Right lobe of liver (tissue), 6 donors: ENCODE measurements at places on chromosomes 11 and 22. TPM values are rescaled to one million over a fixed set of nuclear protein-coding genes. Genes with fewer than 3 reads are reported as not detected.

- no peak overlapping the region for H3K27ac ChIP-seq
- no peaks in the 10 kb centered on the region for H3K4me1 ChIP-seq
- no peak for DNase-seq
- no peaks in the 10 kb centered on the region for H3K27me3 ChIP-seq
Observed at GRCh38 chr11:109864151-109864661, 229.0 kb upstream of the ZC3H12C start.

DNA sequence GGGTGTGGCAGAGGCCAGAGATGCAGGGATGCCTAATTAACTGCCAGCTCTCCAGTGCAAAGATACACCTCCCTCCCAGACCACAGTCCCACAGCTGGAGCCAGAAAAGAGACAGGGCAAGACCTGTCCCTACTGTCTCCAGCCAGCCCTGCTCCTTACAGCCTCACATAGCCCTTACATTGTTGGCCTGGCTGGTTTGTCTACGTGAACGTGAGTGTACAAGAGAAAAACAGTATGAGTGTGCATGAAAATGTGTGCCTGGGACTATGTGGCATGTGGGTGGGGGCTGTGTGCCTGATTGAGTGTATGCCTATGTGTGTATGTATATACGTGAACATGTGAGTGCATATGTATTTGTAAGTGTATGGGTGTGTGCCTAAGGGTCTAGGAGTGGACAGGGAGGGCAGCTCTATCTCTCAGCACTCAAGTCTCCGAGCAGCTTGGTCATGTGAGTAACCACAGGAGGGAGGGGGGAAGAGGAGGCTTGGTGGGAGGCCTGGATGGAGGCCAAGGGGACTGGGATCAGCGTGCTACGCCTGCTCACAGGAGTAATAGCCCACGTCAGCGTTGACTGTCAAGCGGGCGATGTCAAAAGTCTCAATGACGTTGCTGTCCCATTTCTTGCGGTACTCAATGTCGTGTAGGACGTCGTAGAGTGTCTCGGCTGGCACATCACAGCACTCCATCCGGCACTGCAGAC lies 6.6 kb upstream of the ARAP1 start:
- H3K4me3 ChIP-seq = no peak overlapping the region
- H3K27me3 ChIP-seq = no peaks in the 10 kb centered on the region
- no peak overlapping the region for H3K27ac ChIP-seq
- H3K36me3 ChIP-seq = peaks cover 59% of the 10 kb centered on the region
- H3K4me1 ChIP-seq = no peaks in the 10 kb centered on the region

DNA sequence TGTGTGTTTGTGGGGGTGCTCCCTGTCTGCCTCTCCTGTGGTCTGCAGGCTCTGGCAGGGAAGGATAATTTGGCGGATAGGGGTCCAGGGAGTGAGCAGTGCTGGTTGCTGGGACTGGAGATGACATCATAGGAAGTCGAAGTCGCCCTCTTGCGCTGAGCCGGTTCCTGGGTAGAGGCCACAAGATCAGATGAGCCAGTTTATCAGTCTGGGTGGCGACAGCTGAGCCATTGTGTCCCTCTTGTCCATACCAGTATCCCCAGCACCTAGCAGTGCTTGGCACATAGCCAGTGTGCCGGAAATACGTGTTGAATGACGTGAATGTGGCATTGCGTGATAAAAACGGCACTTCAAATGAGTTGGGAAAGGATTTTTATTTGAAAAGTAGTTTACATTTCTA lies 9.8 kb downstream of the APOL5 start:
- no peak overlapping the region for H3K27ac ChIP-seq
- no peak for DNase-seq
- no peaks in the 10 kb centered on the region for H3K27me3 ChIP-seq
- H3K36me3 ChIP-seq = no peaks in the 10 kb centered on the region
- H3K4me1 ChIP-seq = no peaks in the 10 kb centered on the region
- H3K4me3 ChIP-seq = no peak overlapping the region

DNA sequence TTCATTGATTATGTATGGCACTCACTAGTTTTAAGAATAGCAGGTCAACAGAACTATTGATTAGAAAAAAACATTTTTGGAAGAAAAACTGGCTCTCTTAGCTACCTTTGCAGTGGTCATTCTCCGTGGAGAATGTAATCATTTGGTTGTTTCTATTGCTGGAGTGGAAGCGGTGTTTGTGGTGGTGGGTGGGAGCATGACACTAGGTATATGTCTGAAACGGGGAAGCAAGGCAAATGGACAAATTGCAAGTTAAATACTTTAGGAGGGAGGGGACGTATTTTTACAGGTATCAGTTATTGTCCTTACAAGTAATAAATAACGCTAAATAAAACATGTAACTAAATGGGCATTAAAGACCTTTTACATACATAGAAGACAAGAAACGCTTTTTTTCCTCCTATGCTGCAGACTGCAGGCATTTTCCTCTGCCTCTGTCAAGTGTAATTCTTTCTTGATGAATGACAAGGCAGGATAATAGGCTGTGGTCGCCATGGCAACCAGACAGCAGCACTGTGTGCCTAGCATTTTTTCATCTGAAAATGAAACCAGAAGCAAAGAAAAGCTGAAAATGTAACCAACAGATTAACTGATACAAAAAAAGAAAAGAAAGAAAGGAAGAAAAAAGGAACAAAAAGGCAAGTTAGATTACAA lies 46.2 kb downstream of the BLID start:
- no peak overlapping the region for H3K4me3 ChIP-seq
- H3K27ac ChIP-seq = no peak overlapping the region
- H3K4me1 ChIP-seq = no peaks in the 10 kb centered on the region
- no peaks in the 10 kb centered on the region for H3K27me3 ChIP-seq
- no peak for DNase-seq

- H3K4me1 ChIP-seq = no peaks in the 10 kb centered on the region
- no peak overlapping the region for H3K4me3 ChIP-seq
- H3K36me3 ChIP-seq = no peaks in the 10 kb centered on the region
- no peak for DNase-seq
- no peak overlapping the region for H3K27ac ChIP-seq
Observed at GRCh38 chr11:26247340-26247739, 84.6 kb upstream of the ANO3 start.

DNA sequence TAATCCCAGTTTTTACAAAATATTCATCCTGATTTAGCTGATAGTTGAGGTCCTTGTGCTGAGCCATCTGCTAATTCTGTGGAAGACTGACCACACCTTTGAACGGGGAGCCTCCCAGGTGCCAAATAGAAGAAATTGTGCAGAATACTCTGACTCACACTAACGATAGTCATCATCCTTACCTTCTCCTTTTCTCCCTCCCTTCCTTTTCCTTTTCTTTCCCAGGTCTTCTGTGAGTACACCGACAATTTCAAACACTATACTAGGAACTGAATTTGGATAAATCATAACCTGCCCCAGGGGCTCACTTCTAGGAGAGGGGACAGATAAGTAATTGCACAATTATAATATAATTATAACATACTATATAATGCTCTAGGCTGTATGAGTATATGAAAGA lies 73.1 kb upstream of the CTSC start:
- H3K27me3 ChIP-seq = no peaks in the 10 kb centered on the region
- H3K4me3 ChIP-seq = no peak overlapping the region
- no peaks in the 10 kb centered on the region for H3K36me3 ChIP-seq
- DNase-seq = no peak
- H3K27ac ChIP-seq = no peak overlapping the region

GRCh38 chr22:28116219-28116673 lies 197.2 kb upstream of the PITPNB start:
- DNase-seq = no peak
- no peaks in the 10 kb centered on the region for H3K27me3 ChIP-seq
- H3K27ac ChIP-seq = no peak overlapping the region

DNA sequence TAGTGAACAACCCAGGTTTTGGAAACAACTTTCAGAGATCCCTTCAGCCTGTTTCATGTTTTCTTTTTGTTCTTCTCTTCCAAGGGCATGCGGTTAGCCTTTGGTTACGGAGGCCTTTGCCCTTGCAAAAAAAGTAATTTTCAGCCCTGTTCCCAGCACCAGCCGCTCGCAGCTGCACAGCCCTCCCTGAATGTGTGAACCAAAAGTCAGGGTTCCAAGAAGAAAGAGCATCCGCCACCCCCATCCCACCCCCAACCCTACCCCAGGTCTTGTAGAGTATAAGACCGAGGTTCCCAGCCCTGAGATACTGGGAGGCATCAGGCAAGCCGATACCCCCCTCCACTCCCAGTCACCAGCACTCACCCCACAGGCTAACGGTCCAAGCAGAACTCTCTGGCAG lies 56.4 kb downstream of the IGLL1 start:
- no peaks in the 10 kb centered on the region for H3K36me3 ChIP-seq
- no peak overlapping the region for H3K4me3 ChIP-seq
- no peak overlapping the region for H3K27ac ChIP-seq
- H3K27me3 ChIP-seq = no peaks in the 10 kb centered on the region
- H3K4me1 ChIP-seq = peaks cover 3% of the 10 kb centered on the region

- H3K27me3 ChIP-seq = no peaks in the 10 kb centered on the region
- DNase-seq = no peak
- H3K36me3 ChIP-seq = no peaks in the 10 kb centered on the region
- no peak overlapping the region for H3K4me3 ChIP-seq
- H3K4me1 ChIP-seq = no peaks in the 10 kb centered on the region
Observed at GRCh38 chr11:112581747-112582146, 321.1 kb upstream of the PLET1 start.

DNA sequence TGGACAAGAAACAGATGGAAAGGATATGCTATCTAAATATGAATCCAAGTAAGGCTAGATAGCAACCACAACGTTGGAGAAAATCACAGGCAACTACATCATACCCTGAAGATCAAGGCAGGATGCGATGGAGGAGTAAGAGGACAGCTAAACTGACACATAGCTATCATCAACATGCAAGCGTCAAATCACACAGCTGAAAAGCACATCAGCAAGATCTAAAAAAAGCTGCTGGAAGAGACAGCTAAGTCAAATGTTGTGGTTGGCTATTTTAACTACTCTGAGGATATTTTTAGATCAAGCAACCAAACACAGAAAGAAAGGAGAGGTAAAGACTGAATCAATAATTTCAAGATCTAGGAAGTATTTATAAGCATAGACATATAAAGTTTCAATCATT lies 466.9 kb downstream of the BRD1 start:
- H3K36me3 ChIP-seq = no peaks in the 10 kb centered on the region
- no peaks in the 10 kb centered on the region for H3K27me3 ChIP-seq
- no peak for DNase-seq
- H3K4me1 ChIP-seq = no peaks in the 10 kb centered on the region
- H3K4me3 ChIP-seq = no peak overlapping the region

GRCh38 chr22:23751441-23751996 lies 607 bp upstream of the ZNF70 start:
- no peaks in the 10 kb centered on the region for H3K27me3 ChIP-seq
- peak overlapping the region; percentile 59 for H3K4me3 ChIP-seq
- DNase-seq = no peak
- peak overlapping the region; percentile 51 for H3K27ac ChIP-seq
- H3K4me1 ChIP-seq = no peaks in the 10 kb centered on the region

GRCh38 chr11:126790550-126791081 lies 210.0 kb downstream of the KIRREL3 start:
- H3K27me3 ChIP-seq = no peaks in the 10 kb centered on the region
- no peak for DNase-seq
- H3K4me1 ChIP-seq = no peaks in the 10 kb centered on the region
- no peak overlapping the region for H3K4me3 ChIP-seq

- H3K27ac ChIP-seq = peak overlapping the region; percentile 98
- no peak overlapping the region for H3K4me3 ChIP-seq
- H3K27me3 ChIP-seq = no peaks in the 10 kb centered on the region
- H3K36me3 ChIP-seq = no peaks in the 10 kb centered on the region
- peaks cover 34% of the 10 kb centered on the region for H3K4me1 ChIP-seq
Observed at GRCh38 chr11:119361056-119361787, 14.7 kb upstream of the MFRP start.

DNA sequence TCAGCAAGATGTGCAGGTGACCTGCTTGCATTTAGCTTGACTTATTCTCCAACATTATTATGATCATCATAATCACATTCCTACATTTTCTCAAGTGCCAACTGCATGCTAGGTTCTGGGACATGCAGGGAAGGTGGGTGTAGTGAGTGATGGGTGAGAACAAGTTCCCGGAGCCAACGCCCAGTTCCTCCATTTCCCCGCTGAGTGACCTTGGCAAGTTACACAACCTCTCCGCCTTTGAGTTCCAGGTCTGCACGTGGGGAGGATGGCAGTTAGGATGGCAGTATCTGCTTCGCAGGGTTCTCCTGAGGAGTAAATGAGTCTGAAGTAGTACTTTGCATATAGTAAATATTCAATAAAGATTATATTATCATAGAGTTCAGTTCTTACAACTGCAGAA lies 140.3 kb downstream of the GRIK4 start:
- no peaks in the 10 kb centered on the region for H3K4me1 ChIP-seq
- no peaks in the 10 kb centered on the region for H3K27me3 ChIP-seq
- no peak overlapping the region for H3K27ac ChIP-seq
- no peak for DNase-seq

DNA sequence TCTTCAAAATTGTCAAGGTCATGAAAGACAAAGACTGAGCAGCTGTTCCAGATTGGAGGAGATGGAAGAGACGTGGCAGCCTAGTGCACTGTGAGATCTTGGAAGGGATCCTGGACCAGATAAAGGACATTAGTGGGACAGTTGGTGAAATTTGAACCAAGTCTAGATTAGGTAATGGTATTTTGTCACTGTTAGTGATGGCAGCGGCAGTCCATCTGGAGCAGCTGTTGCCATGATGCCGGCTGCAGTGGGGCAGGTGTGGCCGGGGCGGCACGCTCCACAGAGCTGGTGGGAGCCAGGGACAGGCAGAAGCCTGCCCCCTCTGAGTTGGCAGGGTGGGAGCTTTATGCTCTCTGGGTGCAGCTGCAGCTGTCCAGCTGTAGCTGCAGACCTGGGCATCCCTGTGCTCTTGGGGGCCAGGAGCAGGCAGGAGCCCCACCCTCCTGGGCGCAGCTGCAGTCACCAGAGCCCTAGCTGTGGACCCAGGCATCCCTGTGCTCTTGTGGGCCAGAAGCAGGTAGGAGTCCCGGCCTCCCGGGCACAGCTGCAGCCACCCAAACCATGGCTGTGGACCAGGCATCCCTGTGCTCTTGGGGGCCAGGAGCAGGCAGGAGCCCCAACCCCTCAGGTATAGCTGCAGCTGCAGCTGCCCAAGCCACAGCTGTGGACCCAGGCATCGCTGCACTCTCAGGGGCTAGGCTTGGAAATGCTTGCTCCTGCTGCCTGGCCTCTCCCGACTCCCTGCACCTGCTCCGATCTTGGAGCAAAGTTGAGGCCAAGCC lies 20.7 kb downstream of the DIXDC1 start:
- no peaks in the 10 kb centered on the region for H3K4me1 ChIP-seq
- no peak overlapping the region for H3K4me3 ChIP-seq
- no peaks in the 10 kb centered on the region for H3K27me3 ChIP-seq
- H3K27ac ChIP-seq = no peak overlapping the region
- H3K36me3 ChIP-seq = no peaks in the 10 kb centered on the region

DNA sequence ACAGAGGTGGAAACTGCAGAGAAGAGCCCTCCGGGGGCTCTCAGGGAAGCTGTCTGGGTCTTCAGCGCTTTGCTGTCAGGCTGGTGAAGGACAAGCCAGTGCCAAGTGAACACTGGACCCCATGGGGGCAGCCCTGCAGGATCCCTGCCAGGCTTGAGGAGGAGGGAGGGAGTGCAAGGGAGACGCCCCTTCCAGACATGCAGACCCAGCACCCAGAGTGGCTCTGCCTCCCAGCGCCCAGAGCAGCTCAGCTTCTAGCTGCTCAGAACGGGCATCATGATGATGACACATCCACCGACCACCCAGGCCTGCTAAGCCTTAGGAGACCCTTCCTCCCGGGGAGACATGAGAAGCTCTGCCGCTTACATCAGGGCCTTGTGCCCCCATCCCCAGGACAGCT lies 39.7 kb downstream of the TBX1 start:
- no peak overlapping the region for H3K27ac ChIP-seq
- no peaks in the 10 kb centered on the region for H3K27me3 ChIP-seq
- H3K4me3 ChIP-seq = no peak overlapping the region

Gene SSH3
- 12.9 TPM for total RNA-seq

Gene PLEKHB1
- 0.56 TPM for total RNA-seq

Gene UBQLN3
- total RNA-seq = not detected

Gene CHST1
- 1.1 TPM for total RNA-seq

Gene OR51S1
- total RNA-seq = not detected

Gene ESAM
- 14.7 TPM for total RNA-seq

Gene FXYD6
- total RNA-seq = 9.4 TPM

Gene UCP3
- total RNA-seq = 0.27 TPM

Gene TRIM49
- total RNA-seq = not detected
